Esophagus squamous epithelium (tissue), 5 donors: ENCODE measurements at places on chromosomes 12 and 14.

- no peak for DNase-seq
These were observed 48.5 kb downstream of the VCPKMT start for GRCh38 chr14:50067723-50068495.

DNA sequence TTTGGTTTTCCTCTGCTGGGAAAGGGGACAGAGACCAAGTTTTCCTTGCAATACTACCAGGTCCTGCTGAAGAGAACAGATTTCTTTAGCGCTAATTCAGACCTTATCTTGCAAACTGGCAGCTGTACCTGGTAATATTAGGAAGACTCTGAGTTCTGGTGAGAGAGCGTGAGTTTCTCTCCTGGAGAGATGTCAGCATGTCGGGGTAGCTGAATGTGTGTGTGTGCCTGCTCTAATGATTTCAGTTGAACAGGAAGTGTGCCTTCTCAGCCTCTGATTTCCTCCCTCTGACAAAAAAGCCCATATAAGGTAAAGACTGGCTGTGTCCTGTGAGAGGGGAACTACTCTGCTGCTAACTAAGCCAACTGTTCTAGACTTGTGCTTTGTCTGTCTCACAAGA lies 10.3 kb upstream of the ERP27 start:
- DNase-seq = peak; percentile 26

- DNase-seq = no peak
These were observed 638.6 kb downstream of the BCL11B start for GRCh38 chr14:98633380-98633779.

- DNase-seq = no peak
These were observed 89.8 kb upstream of the DYRK2 start for GRCh38 chr12:67558775-67559174.

DNA sequence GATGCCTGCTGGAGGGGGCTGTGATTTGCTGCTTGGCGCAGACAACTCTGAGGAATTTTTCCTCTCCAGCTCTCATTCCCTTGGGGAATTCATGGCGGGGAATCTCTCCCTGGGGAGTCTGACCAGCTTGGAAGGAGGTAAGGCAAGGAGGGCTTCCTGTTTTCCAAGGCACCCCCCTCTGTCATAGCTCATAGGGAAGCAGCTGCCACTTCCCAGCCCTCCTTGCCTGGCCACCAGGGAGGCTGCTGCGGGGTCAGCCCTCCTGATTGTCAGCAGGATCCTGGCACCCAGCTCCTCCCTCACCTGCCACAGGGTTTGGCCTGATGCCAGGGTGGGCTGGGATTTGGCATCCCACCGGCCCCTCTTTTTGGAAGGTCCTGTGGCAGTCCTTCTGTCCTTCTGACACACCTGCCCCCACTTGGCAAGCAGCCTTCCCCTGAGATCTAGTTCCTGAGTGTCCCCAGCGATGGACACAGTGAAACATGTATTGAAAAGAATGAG lies 74.9 kb downstream of the TSPAN9 start:
- DNase-seq = no peak

DNA sequence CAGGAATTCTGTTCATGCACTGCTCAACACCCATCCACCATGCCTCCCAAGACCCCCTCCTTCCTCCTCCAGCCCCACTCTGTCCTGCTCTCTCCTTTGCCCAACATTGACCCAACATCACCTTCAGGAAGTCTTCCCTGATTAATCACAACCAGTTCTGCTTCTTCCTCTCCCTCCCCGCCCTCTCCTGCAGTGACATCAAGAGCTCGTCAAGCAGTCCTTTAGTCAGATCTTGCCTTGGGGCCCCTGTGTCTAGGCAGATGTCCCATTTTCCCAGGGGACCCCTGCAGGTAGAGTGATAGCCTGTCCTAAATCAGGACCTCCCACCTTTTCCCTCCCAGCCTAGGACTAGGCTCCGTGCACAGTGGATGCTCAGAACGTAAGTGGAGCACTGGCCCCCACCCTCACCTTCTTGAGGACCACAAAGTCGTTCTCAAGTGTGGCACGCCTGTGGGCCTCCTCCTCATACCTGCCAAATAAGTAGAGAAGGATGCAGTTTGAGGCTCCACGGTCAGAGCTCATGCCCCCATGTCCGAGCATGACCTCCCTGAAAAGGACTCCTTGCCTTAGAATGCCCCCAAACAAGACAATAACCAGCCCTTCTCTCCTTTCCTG lies 2.3 kb downstream of the KRT78 start:
- no peak for DNase-seq

DNA sequence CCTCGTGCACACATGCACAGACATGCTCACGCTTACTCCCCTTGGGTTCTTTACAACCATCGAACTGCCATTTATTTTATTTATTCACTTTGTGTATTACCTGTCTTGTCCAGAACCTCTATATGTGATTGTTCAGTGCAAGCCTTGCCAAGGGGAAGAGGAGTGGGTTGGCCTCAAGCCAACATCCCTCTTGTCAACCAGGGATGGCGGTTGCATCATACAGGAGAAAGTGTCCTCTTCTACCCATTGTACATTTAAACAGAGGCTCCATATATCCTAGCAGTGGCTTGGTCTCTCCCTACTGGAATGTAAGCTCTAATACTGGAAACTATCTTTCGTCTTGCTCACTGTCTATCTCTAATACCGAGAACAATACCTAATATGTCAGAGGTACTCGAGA lies 108.4 kb downstream of the C12orf42 start:
- DNase-seq = no peak

DNA sequence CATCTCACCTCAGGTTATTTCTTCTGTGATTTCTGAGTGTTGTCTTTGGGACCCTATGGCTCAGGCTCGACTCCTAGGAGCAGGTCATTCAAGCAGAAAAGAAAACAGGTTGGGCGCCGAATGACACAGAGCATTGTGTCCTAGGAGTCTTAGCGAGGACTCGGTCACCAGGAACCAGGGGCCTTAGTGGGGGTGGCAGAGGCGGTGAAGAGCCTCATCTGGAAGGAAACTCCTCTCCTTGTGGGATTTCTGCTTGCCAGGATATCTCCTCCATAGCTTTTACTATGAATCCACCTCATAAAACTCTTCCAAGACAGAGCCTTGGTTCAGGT lies 630 bp downstream of the PLEKHH1 start:
- DNase-seq = no peak

- DNase-seq = no peak
These were observed 161.7 kb upstream of the RMST start for GRCh38 chr12:97300891-97301290.

DNA sequence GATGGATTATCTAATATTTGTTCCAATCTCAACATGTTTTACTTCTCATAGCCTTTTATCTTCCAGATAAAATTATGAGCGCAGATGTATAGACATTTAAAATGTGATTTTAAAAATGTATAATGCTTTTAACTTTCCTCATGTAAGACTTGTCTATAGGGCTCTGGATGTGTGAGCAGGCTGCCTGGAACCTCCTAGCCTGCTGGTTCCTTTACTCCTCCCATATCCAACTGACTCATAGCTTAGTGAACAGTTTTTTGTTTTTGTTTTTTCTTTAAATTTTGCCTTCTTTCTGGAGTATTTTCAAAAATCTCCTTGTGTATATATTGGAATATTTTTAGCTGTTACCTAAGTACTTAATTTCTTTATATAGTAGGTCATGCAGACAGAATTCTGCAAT lies 115.4 kb downstream of the PDE3A start:
- no peak for DNase-seq

DNA sequence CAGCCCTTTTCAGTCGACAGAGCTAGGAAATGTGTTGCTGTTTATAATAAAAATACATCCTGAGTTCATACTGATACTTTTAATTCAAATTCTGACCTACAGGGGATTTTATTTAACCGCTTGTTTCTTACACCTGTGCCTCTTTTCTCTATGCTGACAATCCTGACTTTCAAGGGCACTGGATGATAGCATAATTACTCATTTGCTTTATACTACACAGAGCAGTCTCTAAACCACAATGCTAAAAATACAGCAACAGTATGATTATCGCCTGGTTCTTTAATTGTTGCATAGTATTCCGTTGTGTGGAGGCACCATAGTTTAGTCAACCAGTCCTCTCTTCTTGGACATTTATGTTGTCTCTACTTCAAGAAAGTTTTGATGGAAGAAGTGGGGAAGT lies 372.9 kb downstream of the DPF3 start:
- no peak for DNase-seq

DNA sequence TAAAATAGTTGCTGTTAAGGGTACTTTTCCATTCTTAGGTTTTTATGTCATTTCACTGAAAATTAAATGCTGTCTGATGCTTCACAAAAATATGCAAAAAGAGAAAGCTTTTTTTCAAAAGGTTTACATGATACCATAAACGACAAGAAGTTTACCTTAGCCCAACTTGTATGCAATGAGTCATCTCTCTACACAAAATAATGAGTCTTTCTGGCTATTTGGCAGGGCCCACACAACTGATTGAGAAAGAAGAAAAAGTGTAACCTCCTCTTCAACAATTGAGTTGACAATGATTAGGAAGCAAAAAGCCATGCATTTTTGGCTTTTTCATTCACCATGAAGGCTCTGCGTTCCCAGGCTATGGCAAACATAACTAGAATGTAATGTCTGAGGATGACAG lies 165.4 kb upstream of the CPNE8 start:
- DNase-seq = no peak

GRCh38 chr14:73233564-73233963 lies 3.7 kb upstream of the PAPLN start:
- DNase-seq = no peak

- no peak for DNase-seq
These were observed 426.7 kb downstream of the RAD51B start for GRCh38 chr14:68246074-68246785.

DNA sequence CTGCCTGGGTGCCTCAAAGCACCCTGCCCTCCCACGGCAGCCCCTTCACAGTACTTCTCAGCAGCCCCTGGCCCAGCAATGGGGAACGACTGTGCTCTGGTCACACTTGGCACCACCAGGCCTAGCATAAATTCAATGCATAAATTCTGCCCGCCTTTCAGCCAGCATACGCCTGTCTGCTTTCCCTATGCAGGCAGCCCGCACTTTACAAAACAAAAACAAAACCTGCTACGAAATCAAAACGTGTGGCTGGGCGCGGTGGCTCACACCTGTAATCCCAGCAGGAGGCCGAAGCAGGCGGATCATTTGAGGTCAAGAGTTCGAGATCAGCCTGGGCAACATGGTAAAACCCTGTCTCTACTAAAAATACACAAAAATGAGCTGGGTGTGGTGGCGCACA lies 33.5 kb downstream of the SNRNP35 start:
- no peak for DNase-seq

DNA sequence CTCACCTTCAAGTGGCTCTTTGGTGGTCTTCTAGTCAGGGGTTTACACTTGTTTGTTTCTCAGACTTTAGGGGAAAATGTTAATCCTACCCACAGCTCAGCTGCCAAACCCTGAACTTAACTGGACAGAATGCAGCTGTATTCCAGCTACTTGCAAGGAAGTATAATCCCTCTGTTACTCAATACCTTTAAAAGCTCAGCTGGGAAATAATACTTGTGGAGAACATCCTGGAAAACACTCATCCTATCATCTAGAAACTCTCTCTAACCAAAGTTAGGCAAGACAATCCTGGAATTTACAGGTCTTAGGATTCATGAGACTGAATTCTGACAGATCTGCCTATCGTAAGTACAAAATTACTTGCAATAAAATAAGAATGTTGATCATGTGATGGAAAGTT lies 404.1 kb downstream of the ADAMTS20 start:
- no peak for DNase-seq

DNA sequence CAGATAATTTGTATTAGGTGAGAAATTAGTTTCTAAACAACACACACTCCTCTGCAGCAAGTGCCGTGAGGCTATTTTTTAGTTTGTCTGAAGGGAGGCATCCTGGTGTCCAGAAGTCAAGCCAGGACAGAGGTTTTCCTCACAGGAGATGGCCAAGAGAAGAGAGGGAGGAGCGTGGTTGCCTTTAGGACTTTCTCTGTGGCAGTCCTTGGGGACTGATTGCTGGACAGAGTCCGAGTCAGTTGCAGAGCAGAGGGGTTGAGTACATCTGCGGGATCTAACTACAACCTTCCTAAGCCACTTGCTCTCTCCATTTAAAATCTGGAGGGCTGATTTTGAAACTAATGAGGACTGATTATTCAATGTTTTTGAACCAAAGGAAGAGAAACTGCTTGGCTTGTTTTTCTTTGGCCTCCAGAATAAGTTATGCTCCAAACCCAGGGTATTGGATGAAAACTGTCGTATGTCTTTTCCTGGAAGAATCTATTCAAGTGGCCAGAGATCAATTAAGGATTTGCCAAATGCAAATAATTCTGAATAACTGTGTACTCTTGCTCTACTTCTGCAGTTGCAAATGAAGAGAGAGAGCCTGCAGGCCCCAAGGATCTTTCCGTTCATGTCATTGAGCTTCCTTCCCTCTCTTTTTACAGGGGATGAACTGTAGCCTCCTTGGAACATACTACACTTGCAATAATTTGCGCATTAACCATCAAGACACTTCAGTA lies 1.2 kb downstream of the SLCO1C1 start:
- DNase-seq = no peak

DNA sequence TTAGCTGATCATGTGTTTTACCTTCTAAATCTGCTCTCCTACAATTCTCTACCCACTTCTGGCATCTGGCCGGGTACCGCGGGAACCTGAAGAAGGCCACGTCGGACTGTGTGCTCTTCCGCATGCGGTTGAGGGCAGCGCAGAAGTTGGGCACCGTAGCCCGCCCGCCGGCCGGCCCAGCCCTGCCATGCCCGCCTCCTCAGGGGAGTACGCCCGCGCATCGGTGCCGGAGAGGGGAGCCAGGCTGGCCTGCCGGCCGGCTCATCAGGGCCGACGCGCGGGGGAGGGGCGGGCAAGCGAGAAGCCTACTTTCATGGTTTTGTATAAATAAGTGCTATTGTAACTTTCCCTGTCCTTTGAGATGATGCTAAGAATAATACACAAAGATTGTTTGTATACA lies 19.9 kb upstream of the ADAMTS20 start:
- DNase-seq = no peak

GRCh38 chr12:124539084-124540041 lies 28.0 kb downstream of the NCOR2 start:
- DNase-seq = no peak

DNA sequence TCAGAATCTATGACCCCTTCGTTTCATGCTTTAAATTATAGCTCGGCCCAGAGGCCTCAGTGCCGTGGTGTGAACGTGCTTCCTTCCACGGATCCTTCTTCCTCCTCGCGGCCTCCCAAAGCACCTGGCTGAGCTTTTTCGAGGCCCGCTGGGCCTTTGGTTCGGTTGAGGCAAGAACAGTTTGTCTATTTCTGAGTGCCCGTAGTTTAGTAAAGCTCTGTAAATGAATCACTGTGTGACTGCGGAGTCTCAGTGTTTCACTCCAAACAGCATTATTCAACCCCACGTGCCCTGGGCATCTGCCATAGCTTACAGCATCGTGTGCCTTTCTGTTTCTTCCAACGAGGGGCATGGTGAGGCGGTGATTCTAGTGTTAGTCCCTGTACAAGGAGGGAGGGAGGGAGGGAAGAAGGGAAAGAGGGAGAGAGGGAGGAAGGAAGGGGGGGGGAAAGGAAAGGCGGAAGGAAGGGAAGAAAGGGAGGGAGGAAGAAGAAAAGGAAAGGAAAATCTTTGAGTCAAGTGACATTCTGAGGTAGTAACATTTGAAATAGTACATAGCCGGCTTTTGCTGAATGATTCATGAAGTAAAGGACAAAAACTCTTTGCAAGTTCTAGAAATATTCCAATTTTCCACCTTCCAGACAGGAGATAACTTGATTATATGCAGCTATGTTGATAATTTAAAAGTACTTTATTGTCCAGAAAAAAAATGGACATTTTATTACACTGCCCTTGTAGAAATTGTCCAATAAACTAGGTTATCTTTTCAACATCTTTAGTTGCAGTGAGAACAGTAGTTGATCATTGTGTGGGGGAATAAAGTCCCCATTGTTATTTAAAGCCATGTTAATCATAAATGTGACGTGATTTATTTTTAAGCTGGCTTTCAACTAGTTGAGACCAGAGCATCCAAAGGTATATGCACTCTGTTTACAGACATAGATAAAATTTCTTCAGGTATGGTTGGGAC lies 1.2 kb upstream of the TRIM9 start:
- DNase-seq = no peak
